NCI-H510A (cell line): ENCODE measurements at places on chromosomes 12 and 14.

DNA sequence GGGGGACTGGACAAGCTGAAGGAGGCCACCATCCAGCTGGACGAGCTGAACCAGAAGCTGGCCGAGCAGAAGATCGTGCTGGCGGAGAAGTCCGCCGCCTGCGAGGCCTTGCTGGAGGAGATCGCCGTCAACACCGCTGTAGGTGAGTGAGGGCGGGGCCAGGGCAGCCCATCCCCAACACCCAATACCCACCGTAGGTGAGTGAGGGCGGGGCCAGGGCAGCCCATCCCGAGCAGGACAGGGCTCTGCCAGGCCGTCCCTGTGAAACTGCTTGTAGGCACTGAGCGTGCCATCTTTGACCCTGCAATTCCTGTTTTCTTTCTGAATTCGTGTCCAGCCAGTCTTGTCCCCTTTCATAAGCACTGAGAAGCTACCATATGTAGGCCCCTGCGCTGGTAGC lies 74.0 kb downstream of the CCDC92 start:
- DNase-seq = no peak

- no peak for DNase-seq
Measured at GRCh38 chr12:13169272-13169671, 27.3 kb upstream of the EMP1 start.

- no peak for DNase-seq
Measured at GRCh38 chr12:51886021-51886710, 1.7 kb upstream of the ANKRD33 start.

GRCh38 chr12:31316891-31317290 lies 9.1 kb downstream of the SINHCAF start:
- DNase-seq = no peak

DNA sequence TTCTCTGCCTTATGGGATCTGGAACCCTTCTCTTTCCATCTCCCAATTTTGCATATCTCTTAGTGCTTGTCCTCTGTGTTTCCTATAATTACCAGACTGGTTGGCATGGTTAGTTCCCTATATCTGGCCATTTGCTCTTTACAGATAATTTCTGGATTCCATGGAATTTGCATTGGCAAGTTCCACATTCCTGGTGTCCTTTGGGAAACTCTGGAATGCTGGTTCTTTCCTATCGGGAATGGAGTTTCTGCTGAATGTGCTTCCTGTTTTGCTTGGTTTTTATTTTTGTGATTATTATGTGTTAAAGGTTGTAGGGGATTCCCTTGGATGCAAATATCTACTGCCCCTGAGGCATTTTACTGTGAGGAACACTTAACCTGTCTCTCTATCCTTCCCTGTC lies 193.0 kb upstream of the BTG1 start:
- no peak for DNase-seq
